ENCODE measurements at places on chromosomes 11 and 22.

- no peak for DNase-seq
These were observed 37.3 kb upstream of the ARL14EP start for GRCh38 chr11:30285416-30286121.

- no peak for DNase-seq
These were observed 5.6 kb downstream of the STX3 start for GRCh38 chr11:59760771-59761170.

DNA sequence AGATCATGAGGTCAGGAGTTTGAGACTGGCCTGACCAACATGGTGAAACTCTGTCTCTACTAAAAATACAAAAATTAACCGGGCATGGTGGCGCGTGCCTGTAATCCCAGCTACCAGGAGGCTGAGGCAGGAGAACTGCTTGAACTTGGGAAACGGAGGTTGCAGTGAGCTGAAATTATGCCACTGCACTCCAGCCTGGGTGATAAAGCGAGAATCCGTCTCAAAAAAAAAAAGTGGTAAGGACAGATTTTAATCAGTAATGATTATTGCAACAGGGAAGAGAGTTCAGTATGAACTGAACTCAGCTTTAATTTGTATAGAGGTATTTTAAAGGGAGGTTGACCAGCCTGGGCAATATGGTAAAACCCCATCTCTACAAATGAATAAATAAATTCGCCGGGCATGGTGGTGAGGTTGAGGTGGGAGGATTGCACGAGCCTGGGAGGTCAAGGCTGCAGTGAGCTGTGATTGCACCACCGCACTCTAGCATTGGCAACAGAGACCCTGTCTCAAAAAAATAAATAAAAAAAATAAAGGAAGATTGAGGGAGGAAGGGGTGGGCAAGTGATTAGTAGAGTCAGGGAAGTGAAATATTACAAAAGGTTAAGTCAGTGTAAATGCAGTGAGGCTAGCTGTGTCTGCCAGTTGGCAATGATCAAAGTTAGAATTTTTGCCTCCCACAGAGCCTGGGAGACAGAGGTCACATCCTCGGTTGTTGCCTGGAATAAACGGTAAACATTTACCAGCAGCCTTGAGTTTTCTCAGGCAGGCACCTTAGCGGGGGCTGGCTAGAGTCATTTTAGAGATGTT lies 2.6 kb upstream of the MCM5 start:
- no peak for DNase-seq

DNA sequence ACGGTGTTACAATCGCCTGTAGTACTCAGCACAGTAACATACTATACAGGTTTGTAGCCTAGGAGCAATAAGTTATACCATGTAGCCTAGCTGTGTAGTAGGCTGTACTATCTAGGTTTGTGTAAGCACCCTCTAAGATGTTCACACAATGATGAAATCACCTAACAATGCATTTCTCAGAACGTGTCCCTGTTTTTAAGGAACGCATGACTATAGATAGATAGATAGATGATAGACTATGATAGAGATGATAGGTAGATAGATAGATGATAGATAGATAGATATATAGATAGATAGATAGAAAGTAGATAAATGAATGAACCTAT lies 203.9 kb downstream of the FAM76B start:
- DNase-seq, result no peak

DNA sequence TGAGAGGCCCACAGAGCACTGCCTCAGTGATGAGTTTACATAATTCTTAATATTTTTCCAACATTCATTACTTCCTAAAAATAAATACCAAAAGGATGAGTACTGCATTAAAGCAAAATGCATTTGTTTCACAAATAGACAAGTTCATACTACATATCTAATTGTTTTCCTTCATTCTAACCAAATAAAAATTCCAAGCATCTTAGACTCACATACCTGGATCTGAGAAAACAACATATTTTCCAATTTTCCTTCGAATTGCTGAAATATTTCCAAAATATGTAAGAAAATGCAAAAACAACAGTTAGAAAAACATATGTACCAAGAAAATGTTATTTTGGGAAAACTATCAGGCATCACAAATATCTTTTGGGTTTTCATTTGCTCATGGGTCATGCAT lies 127.9 kb upstream of the CEP126 start:
- peak; percentile 52 for DNase-seq

- DNase-seq, result no peak
These were observed 935 bp downstream of the ZNF143 start for GRCh38 chr11:9461760-9462134.

DNA sequence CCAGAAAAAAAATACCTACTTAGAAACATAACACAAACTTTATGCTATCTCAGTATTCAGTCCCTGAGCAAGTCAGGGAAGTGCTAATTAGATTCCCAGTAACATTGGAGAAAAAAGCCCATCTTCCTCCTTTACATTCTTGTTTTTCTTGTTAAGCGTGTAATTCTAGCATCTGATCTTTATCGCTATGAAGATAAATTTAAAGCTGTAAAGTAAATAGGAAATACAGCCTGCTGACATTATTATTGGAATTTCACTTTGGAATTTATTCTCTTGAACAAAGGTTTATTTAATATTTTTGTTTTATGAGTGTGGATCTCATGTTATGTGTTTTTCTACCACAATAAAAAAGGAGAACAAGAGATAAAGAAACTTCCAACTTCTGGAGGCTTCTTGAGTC lies 13.9 kb downstream of the ALKBH3 start:
- no peak for DNase-seq

DNA sequence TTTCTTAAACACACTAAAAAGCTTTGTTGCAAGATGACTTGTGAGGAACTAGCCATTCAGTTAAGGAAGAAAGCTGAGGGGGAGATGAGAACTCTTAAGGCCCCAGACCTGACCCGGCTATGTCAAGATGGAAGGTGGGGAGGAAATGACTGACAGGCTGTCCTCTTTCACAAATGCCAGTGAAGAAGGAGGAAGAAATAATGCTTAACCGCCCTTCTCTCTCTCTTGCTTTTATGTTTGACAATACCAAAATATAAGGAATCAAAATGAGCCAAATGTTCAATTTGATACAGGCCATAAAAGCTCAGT lies 87.4 kb downstream of the AMBRA1 start:
- DNase-seq, result no peak

- DNase-seq, result no peak
These were observed 18.9 kb downstream of the AP1B1 start for GRCh38 chr22:29369460-29369859.

DNA sequence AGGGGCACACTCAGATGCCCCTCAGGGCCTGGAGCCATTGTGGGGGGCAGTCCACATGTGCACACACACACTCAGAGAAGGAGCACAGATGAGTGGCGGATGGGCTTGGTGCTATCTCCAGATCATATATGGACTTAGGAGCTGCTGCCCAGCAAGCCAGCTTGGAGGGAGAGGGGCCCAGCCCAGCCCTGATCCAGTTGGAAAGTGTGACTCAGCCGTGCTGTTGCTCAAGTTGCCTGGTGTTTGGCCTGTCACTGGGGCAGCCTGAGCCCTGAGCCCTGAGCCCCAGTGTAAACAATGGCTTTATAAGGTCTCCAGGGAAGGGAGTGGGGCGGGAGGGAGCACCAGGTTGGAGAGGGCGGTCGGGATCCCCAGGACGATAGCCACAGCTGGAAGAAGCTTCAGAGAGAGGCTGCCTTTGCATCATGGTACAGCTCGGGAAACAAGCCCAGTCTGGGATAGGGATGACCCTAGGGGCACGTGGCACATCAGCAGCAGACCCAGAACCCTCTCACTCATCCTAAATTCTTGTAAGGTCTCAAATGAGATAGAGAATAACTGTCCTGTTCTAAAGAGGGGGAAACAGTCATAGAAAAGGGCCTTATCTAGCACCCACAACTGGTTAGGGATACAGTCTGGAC lies 4.8 kb downstream of the SELENOM start:
- no peak for DNase-seq

- DNase-seq, result no peak
These were observed 17.4 kb downstream of the SSH3 start for GRCh38 chr11:67320691-67321090.

DNA sequence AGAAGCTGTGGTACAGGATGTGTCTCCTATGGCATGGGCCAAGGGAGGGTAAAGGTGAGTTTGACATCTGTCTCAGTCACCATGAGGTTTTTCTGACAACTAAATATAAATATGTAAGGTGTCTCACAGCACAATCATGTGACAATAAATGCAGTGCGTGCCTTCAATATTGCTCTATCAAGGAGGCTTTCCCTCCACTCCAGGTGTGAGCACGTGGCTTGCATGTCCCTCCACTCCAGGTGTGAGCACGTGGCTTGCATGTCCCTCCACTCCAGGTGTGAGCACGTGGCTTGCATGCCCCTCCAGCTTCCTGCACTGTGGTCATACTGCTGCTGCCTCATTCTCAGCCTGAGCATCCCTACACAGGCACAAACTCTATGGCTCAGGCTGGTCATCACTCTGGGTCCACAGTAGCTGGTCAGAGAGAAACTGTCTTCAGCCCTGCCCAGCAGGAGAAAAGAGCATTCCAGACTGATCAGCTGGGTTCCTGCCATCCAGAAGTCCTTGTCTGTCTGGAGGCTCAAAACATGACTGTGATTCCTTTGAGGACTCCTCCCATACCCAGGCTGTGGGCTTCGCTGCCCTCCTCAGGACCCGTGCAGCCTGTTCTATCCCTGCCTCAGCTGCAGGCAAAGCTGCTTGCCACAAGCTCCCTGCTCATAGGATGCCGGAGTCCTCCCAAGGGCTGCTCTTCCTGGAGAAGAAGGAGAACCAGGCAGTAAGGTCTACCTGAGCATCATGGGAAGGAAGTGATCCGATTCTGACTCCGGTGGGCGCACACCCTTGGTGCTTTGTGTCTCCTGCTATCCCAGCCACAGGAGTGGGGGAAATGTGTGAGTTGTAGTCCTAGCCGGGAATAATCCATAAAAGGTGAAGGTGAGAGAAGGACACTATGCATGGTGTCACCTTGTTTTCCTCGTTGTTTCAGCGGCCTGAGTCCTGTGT lies 33.4 kb upstream of the VPREB1 start:
- no peak for DNase-seq

DNA sequence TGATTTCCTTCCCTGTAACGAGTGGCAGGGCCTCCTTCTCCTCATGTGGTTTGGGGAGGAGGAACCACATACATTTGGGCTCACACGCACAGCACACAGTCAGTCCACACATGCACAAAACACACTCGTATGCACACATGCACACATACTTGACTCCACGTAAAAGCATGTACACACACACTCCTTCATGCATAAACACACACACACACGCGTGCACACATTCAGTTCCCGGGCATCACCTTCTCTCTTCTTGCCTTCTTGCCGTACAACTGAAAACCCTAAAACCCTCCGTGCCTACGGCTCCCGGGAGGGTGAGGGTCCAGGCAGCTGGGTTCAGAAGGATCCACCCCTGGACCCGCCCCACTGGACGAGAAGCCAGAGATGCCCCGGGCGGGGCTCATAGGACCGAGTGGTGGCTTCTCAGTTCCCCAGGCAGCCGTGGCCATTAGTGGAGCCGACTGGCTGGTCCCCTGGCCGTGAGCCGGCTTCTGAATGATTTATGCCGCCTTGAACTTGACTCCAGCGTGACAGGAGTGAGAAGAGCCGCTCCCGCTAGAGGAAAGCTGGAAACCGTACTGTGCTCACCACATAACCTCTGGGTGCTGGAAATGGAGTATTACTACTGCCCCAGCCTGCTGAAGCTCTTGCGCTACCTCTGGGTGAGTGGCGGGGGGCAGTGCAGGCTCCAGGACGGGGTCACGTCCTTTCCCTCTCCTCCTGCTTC lies 117.4 kb downstream of the KIAA1671 start:
- no peak for DNase-seq

DNA sequence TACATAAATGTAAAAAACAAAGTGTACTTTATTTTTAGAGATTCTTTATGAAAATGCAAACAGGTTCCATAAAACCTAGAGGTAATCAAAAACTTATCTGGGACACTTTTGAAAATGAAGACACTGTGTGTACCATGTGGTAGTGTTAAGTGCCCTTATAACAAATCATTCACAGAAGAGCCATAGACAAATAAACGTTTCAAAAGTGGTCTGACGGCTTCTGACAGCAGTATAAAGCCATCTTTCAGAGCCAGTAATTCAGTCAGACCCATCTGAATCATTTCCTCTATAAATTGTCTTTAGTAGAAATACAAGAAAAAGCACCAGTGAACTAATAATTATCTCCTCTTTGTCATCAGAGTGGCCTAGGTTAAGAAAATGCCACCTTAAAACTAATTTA lies 100.0 kb downstream of the PAX6 start:
- DNase-seq, result no peak

DNA sequence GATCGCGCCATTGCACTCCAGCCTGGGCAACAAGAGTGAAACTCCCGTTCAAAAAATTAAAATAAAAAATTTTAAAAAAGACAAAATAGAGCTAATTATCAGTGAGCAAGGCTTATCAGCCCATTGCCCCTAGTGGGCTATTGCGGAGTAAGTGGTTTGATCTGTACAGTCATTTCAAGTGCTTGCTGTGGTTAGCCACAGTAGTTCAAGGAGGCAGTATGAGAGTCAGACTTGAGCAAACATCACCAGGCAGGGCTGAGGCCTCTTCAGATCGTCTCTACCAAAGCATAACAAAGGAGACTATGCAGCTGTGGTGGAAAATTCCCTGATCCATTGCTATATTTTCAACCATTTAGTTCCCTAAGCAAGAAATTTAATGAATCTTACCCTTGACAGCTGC lies 4.3 kb upstream of the SBF2 start:
- DNase-seq, result peak; percentile 54

DNA sequence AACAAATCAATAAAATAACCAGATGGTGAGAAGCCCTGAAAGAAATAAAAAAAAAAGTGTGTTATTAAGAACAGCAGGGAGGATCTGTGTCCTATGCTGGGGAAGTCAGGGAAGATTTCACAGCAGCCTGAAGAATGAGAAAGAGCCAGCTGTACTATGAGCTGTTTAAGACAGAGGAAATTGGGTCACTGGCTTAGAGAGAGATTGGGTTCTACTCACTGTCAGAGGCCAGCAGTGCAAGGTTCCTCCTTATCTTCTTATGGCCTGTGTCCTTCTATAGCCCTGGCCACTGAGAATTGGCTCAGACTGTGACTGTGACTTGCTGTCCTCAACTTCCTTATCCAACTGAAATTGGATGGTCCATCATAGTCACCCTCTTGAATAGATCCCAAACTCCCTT lies 54.8 kb upstream of the FDX1 start:
- DNase-seq, result no peak

DNA sequence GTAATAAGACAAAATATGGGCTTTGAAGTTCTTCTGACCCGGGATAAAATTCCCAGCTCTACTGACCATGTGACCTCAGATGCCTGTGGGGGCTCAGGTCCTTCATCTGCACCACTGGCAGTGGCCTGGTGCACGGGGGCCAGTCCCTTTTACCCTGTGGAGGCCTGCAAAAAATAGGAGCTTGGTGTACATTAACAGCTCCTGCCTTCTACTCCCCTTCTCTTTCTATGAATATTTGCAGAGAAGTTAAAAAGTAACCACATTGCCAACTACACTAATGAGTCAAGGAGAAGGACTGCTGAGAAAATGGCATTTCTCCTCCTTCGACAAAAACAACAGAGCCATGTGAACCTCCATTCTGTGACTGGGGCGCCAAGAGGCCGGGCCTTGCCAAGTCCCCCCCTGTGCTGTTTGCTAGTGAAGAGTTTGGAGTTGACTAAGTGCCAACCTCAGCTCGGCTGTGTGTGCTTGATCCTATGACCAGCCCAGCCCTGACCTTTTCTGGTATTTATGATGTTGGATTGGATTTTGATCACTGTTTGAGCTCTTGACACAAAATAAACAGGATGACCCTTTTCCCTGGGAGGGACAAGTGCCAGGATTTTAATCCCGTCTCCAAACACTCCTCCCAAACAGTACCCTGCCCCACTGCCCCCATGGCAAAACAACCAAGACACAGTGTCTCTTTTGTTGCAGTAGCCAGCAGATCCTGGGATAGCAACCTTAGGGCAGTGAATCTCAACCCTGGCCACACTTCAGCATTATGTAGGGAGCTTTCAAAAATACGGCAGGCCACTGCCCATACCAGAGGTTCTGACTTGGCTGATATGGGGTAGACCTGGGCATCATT lies 380.1 kb downstream of the LARGE1 start:
- DNase-seq, result no peak
